ENCODE measurements at places on chromosomes 12 and 14. TPM values are rescaled to one million over a fixed set of nuclear protein-coding genes. Genes with fewer than 3 reads are reported as not detected.
A peak's percentile ranks its signal among the peaks of the same experiment; 100 is the strongest.

- H3K4me1 ChIP-seq: no peaks in the 10 kb centered on the region
- no peak for DNase-seq
- no peaks in the 10 kb centered on the region for H3K36me3 ChIP-seq
- H3K27ac ChIP-seq: no peak overlapping the region
These were observed 332.6 kb downstream of the AEBP2 start for GRCh38 chr12:19771858-19772257.

GRCh38 chr14:20356422-20356821 is 13.0 kb downstream of the PARP2 start:
- H3K4me1 ChIP-seq: peaks cover 2% of the 10 kb centered on the region
- H3K4me3 ChIP-seq: no peak overlapping the region

GRCh38 chr14:75439989-75440388 is 12.2 kb downstream of the JDP2 start:
- H3K36me3 ChIP-seq: peaks cover 1% of the 10 kb centered on the region
- H3K4me3 ChIP-seq: no peak overlapping the region
- H3K27ac ChIP-seq: no peak overlapping the region
- H3K27me3 ChIP-seq: no peaks in the 10 kb centered on the region
- peaks cover 22% of the 10 kb centered on the region for H3K4me1 ChIP-seq

- no peak overlapping the region for H3K4me3 ChIP-seq
- H3K27ac ChIP-seq: no peak overlapping the region
- H3K4me1 ChIP-seq: no peaks in the 10 kb centered on the region
- no peaks in the 10 kb centered on the region for H3K27me3 ChIP-seq
- DNase-seq: no peak
These were observed 7.7 kb downstream of the SLC39A5 start for GRCh38 chr12:56237552-56237951.

GRCh38 chr12:28413460-28414109 is 223.3 kb downstream of the CCDC91 start:
- H3K4me3 ChIP-seq: no peak overlapping the region
- peaks cover 8% of the 10 kb centered on the region for H3K36me3 ChIP-seq
- H3K4me1 ChIP-seq: no peaks in the 10 kb centered on the region
- H3K27me3 ChIP-seq: no peaks in the 10 kb centered on the region

GRCh38 chr14:100582496-100583165 is 4.6 kb downstream of the BEGAIN start:
- peaks cover 3% of the 10 kb centered on the region for H3K27me3 ChIP-seq
- H3K27ac ChIP-seq: no peak overlapping the region
- no peak overlapping the region for H3K4me3 ChIP-seq
- H3K36me3 ChIP-seq: no peaks in the 10 kb centered on the region

DNA sequence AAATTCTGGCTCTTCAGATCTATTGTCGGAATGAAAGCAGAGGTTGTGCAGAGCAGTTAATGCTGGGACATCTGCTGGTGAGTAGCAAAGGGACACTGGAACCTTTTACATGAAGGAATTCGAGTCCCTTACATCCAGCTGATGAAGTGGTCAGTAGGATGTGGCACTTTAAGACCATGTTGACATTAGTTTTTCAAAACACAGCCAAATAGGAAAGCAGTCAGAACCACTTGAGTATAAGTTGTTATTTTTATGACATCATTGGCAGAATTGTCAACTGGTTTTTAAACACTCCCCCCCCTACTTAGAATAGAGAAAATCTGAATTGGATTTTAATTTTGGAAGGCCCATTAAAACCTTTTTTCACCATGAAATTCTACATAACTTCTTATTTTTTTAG is 46.8 kb upstream of the AMN start:
- no peaks in the 10 kb centered on the region for H3K4me1 ChIP-seq
- no peak overlapping the region for H3K4me3 ChIP-seq
- H3K27ac ChIP-seq: no peak overlapping the region
- peaks cover 5% of the 10 kb centered on the region for H3K36me3 ChIP-seq

DNA sequence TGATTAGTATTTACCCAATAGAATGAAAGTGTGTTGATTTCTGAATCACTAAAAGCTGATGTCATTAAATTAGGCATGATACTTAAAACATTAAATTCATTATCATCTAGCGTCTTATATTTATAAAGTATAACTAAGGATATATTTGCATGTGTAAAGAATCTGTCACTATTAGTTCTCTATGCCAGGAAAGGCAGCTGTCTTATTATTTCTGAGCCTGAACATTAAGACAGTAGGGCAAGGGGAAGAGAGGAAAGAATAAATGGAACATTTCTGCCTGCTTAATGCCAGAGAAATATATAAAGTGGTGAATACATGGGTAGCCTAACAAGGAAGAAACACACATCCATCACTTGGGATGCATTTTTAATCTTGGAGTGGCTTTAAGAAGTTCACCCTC is 965.1 kb upstream of the TMEM132C start:
- H3K27ac ChIP-seq: no peak overlapping the region
- no peaks in the 10 kb centered on the region for H3K4me1 ChIP-seq
- no peaks in the 10 kb centered on the region for H3K27me3 ChIP-seq
- DNase-seq: no peak

DNA sequence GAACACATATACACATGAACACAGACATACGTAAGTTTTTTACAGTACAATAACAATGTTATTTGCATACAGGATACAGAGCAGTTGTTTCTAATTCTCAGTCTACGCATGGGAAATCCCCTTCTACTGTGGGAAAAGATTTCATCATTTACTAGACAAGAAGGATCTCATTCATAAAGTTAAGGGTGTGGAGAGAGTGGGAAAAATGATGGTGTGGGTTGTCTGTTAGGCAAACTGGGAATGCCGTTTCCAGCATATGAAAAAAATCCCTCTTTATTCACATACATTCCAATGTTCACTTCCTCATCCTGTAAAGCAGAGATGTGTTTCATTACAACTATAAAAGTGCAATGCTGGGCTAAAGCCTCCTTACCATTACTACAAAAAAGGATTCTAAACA is 120.9 kb downstream of the SINHCAF start:
- H3K27ac ChIP-seq: no peak overlapping the region
- H3K27me3 ChIP-seq: peaks cover 7% of the 10 kb centered on the region
- H3K4me1 ChIP-seq: peaks cover 9% of the 10 kb centered on the region
- no peak overlapping the region for H3K4me3 ChIP-seq
- DNase-seq: no peak
- no peaks in the 10 kb centered on the region for H3K36me3 ChIP-seq

DNA sequence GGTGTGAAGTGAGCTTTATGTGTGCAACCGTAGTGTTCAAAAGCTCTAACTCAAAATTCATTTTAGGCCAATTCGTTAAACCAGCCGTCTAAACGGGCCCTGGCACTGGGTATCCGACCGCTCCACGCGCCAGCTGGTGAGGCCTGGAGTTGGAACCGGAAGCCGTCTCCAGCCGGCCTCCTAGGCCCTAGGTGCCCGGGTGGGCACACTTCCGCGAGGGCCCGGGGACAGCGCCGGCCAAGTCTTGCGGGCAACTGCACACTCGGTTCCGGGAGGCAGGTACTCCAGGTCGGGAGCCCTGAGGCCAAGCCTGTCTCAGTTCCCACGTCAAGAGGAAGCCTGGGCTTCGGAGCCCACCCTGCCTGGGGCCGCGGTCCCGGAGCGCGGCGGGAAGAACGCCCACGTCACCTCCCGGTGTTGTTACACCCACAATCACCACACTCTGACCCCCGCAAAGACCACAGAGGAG is 16.2 kb downstream of the OTX2 start:
- H3K4me1 ChIP-seq: peaks cover 2% of the 10 kb centered on the region
- no peak overlapping the region for H3K27ac ChIP-seq
- peak; percentile 27 for DNase-seq
- H3K27me3 ChIP-seq: peaks cover 54% of the 10 kb centered on the region

DNA sequence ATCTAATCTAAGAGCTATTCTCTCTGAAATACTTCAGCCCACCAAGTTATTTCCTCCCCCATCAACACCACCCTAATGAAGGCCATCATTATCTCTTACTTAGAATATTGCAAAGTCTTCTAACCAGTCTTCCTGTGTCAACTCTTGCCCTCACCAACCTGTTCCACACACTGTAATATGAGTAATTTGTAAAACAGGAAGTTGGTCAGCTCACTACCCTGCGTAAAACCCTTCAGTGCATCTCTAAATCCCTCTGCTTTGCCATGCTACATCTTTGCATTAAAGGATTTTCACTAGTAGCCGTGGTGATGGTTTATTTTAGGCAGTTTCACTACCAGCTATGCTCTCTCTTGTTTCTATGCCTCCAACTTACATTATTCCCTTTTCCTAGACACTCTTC is 70.0 kb downstream of the KIF21A start:
- DNase-seq: no peak
- H3K36me3 ChIP-seq: peaks cover 17% of the 10 kb centered on the region
- H3K27ac ChIP-seq: peak overlapping the region; percentile 70
- H3K4me3 ChIP-seq: peak overlapping the region; percentile 42
- H3K27me3 ChIP-seq: no peaks in the 10 kb centered on the region

DNA sequence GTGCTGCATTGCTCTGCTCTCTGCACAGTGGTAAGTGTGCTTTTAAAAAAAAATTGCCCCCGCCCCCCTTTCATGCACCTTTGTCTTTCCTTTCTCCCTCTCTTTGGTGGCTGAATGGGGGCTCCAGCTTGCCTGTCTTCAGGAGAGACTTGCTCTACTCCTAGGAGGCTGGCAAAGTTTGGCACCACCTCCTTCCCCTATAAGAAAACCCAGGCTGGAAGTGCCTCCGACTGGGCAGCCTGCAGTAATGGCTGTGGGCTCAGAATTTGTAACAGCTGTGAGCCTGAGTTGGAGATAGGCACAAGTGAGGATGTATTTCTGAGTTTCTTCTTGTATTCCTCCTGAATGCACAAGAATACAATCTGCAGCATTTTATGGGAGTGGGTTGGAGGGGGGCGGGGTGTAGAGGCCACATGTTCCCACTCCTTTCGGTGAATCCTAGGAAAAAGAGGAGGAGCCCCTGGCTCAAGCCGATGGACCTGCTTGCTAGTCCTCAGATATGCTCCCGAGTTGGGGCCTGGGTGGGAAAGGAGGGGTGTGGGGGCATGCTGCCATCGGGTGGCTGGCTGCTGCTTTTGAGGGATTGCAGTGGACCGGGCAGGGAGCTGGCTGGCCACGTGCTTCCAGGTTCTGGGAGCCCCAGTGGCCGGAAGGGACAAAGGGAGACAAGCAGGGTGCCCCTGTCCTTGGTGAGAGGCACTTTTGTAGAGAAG is 124.3 kb downstream of the TSPAN9 start:
- H3K27ac ChIP-seq: no peak overlapping the region
- no peaks in the 10 kb centered on the region for H3K36me3 ChIP-seq
- peaks cover 8% of the 10 kb centered on the region for H3K4me1 ChIP-seq
- peak overlapping the region; percentile 9 for H3K4me3 ChIP-seq
- peaks cover 44% of the 10 kb centered on the region for H3K27me3 ChIP-seq
- no peak for DNase-seq

DNA sequence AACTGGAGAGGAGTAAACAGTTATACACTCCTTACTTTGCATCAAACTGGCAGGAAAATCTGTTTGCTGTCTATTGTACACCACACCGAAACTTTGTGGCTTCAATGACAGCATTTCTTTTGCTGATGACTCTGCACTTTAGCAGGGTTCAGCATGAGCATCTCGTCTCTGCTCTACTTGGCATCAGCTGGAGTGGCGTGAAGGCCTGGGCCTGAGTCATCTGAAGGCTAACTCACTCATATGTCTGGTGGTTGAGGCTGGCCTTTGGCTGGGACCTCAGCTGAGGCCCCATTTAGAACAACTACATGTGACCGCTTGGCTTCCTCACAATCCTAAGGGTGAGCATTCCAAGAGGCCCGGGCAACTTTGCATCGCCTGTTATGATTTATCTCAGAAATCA is 28.7 kb upstream of the REP15 start:
- DNase-seq: no peak
- no peaks in the 10 kb centered on the region for H3K27me3 ChIP-seq
- no peak overlapping the region for H3K4me3 ChIP-seq
- H3K4me1 ChIP-seq: no peaks in the 10 kb centered on the region
- H3K36me3 ChIP-seq: peaks cover 12% of the 10 kb centered on the region

GRCh38 chr14:64407329-64407728 is 19.2 kb downstream of the MTHFD1 start:
- H3K27ac ChIP-seq: no peak overlapping the region
- no peak for DNase-seq
- H3K36me3 ChIP-seq: peaks cover 49% of the 10 kb centered on the region
- no peak overlapping the region for H3K4me3 ChIP-seq
- H3K27me3 ChIP-seq: no peaks in the 10 kb centered on the region

DNA sequence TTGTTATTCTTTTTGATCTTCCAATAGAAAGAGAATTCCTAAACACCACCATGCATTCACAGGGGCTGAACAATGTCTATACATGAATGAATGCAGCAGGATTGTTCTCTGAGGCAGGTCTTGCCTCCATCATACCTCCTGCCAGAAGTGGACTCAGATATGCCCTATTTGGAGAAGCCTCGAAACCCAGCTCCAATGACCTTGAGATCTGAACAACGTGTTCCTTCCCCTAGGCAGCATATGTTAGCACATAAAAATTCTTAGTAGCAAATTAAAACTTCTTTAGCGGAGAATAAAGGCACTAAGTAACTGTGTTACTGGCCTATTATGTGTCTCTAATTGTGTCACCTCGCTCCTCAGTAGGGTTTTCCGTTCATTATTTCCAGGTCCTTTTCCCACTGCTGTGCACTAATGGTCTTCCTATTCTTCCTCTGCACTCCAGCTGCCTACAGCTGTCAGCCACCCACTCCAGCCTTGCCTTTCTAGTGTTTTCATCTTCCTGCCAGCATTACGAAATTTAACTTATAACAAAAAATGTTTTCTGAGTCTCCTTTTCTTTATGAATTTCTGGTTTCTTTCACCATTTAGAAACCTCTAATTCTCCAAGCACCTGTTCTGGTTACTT is 62.6 kb upstream of the IGF1 start:
- peaks cover 8% of the 10 kb centered on the region for H3K4me1 ChIP-seq
- H3K27me3 ChIP-seq: peaks cover 20% of the 10 kb centered on the region
- peaks cover 2% of the 10 kb centered on the region for H3K36me3 ChIP-seq
- no peak overlapping the region for H3K27ac ChIP-seq
- no peak for DNase-seq
- H3K4me3 ChIP-seq: no peak overlapping the region

DNA sequence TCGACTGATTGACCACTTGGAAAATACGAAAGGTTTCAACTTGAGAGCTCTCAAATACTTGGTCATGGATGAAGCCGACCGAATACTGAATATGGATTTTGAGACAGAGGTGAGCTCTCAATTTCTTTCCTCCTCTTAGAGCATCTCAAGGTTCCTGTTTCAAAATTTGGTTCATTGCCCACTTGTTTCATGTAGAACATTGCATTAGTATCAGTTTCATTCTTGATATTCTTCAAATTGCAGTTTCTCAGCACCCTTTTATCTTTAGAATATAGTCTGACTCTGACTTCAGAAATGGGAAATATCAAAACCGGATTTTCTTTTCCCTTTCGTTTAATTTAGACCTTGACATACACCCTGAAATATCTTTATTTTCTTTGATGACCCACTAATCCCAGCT is 8.8 kb downstream of the DDX47 start:
- no peak overlapping the region for H3K27ac ChIP-seq
- DNase-seq: no peak
- no peak overlapping the region for H3K4me3 ChIP-seq
- peaks cover 30% of the 10 kb centered on the region for H3K36me3 ChIP-seq

GRCh38 chr12:29160230-29160629 is 11.2 kb downstream of the FAR2 start:
- no peaks in the 10 kb centered on the region for H3K27me3 ChIP-seq
- H3K27ac ChIP-seq: no peak overlapping the region
- peaks cover 16% of the 10 kb centered on the region for H3K4me1 ChIP-seq
- H3K4me3 ChIP-seq: peak overlapping the region; percentile 23
- no peak for DNase-seq
- peaks cover 23% of the 10 kb centered on the region for H3K36me3 ChIP-seq

The GLT1D1 gene
- total RNA-seq: not detected

The ESRRB gene
- not detected for total RNA-seq

The MSI1 gene
- total RNA-seq: not detected

The ART4 gene
- total RNA-seq: not detected

The ALKBH2 gene
- total RNA-seq: 13.0 TPM

The PRKD1 gene
- not detected for total RNA-seq

The LMBR1L gene
- 112 TPM for total RNA-seq

The SNW1 gene
- 108 TPM for total RNA-seq
